ENCODE measurements at places on chromosomes 16 and 17.

- DNase-seq = no peak
These were observed 10.3 kb upstream of the IRF8 start for GRCh38 chr16:85888405-85889331.

DNA sequence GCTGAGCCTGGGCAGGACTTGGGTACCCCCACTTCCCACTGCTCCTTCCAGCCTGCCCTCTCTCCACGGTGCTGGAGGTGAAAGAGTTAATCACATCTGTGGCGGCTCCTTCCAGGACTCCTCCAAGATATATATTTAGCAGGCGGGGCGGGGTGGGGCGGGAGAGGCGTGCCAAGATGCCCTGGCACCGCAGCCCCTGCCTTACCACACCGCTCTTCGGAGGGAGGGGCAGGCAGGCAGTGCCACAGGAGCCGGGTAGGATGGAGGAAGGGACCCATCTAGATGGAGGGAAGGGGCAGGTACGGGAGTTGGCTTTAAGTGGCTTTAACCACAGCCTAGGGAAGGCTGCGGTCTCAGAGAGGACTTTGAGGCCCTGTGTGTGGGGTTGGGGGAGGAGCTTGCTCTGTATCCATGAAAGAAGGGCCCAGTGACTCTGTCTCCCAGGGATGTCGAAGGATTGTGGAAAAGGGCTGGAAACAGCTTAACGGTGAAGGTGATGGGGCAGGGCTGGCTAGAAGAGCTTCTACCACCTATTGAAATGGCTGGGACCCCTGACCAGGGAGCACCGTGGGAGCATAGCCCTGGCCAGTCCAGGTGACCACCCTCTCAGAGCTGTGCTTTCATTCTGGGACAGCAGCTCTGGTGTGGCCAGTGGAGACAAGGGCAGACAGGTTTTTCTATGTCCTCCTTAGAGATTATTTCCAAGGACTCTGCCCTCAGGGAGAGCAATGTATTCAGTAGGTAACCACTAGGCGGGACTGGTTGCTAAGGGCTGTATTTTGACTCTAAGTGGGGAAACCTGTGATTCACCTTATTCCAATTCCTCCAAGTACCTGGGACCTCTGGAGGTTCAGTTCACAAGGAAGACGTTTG, 13.0 kb downstream of the GPR142 start:
- DNase-seq = peak; percentile 80

DNA sequence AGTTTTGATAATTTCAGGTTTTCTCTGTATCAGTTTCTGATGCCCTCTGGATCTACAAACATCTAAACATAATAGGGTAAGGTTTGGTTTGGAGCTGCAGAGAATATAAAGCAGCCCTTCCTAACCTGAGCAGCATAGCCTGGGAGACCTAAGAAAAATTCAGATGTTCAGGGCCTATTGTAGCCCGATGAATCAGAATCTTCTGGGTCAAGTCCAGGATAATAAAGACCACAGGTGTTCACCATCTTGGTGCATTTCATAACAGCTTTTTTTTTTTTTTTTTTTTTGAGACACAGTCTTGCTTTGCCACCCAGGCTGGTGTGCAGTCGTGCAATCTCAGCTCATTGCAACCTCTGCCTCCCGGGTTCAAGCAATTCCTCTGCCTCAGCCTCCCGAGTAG, 19.7 kb upstream of the ARHGAP17 start:
- no peak for DNase-seq

DNA sequence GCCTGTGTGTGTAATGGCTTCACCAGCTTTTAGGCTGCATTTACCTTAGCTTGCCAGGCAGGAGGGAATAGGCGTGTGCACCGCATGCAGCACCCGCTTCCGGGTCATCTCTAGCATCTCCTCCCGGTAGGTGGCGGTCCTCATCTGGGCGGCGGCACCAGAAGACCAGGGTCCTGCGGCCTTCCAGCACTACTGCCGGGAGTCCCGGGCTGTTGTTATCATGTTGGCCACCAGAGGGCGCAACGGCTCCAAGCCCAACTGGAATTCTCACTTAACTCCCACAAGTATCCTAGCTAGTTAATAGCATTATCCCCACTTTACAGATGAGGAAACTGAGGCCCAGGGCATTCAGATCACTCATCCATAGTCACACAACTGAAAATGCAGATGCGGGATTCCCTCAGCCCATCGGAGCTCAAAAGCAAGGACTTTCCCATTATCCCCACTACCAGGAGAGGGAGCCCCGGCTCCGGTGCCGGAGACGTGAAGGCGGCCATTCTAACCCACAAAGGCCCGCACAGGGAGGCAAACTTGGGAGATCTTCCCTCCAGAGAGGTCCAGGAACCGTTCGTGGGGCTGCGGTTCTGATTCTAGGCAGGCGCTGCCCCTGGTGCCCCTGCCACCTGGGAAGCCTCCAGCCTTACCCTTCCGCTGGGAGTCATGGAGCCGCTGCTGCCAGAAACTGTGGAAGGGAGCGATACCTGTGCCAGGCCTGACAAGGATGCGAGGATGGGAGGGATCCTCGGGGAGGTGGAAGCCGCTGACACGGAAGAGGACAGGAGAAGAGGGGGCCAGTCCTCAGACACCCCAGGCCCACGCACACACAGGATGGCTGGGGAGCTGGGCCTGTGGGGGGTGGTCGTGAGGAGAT, 23.9 kb downstream of the LGALS9 start:
- DNase-seq = peak; percentile 77

DNA sequence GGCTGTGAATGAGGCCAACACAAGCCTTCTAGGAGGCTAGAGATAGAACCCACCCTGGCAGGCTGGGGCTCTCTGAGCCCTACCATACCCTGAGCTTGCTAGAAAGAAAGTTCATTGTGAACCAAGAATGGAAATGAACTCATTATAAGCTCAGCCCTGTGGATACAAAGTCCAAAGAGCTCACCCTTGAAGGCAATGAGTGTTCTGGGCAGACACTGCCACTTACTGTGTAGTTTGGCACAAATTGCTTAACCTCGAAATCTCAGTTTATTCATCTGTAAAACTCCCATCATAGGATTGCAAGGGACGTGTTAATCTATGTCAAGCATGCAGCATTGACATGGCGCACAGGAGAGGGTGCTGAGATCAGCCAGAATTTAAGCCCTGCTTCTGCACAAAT, 5.5 kb downstream of the KDM8 start:
- DNase-seq = no peak
